Esophagus mucosa (tissue), 1 donor: ENCODE measurements at places on chromosomes 2 and 18.

GRCh38 chr2:206432193-206433082 is 10.9 kb upstream of the ADAM23 start:
- no peak for ATAC-seq

- no peak for ATAC-seq
Observed at GRCh38 chr2:224722250-224722649, 6.1 kb upstream of the CCDC195 start.

DNA sequence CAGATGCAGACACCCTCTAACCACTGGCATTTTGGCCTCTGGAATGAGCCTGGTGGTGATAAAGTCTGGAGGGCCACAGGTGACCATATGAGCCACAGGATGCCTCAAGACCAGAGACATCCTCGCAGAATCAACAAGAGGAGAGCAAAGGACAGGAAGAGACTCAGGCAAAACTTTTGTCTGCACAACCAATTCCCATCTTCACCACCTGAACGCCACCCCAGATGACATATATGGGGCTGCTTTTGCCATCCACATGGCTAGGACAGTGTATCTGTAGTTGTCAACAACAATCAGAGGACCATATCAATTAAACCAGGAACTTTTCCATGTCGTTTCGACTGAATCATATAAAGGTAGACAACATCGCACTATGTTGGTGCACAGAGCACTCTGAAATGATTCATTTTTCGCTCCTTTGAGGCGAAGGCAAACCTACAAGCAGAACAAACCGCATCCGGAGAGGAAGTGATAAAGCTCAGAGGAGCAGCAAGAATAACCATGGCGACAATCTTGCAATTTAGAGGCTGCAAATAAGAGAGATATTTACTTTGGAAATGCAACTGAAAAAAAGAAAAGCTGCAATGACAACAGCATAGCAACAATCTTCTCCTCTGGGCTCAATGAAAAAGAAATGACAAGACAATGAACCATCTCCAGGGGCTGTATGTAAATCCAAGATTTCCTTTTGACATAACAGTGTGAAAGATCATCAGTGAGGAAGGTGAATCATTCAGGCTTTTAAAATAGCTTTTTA is 204.5 kb downstream of the ARL4C start:
- ATAC-seq, result no peak

- no peak for ATAC-seq
Observed at GRCh38 chr2:173351879-173352278, 2.8 kb upstream of the CDCA7 start.

DNA sequence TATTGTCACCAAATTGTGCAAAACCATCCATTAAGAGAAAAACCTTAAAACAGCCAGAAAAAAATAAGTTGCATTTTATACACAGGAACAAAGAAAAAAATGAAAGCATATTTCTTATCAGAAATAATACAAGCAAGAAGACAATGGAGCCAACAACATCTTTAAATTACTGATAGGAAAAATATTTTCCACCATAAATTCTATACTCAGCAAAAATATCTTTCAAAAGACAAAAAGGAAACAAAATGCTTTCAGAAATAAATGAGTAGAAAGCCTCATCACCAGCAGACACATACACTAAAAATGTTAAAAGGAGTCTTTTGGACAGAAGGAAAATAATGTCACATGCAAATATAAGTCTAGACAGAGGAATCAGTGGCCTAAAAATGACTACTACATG is 106.4 kb upstream of the TRIB2 start:
- no peak for ATAC-seq

DNA sequence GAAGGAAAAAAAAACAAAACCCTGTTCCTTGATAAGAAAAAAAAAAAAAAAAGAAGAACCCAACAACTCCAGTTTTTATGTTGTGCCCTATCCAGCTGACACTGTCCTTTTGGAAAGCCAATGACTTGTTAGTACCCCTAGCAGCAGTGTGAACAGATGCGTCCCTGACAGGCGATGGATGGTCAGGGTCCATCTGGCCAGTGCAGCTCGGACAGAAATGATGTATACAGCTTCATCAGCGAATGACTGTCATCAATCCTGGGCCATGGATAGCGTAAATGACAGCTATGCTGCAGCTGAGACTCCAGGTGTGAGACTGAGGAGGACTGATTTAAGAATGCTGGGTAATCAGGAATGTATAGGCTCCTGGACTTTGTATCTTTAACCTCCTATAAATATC is 318.8 kb upstream of the FIGN start:
- ATAC-seq, result no peak

GRCh38 chr2:18253686-18254197 is 306.7 kb downstream of the RDH14 start:
- no peak for ATAC-seq
